ENCODE measurements at places on chromosomes 12 and 14.

DNA sequence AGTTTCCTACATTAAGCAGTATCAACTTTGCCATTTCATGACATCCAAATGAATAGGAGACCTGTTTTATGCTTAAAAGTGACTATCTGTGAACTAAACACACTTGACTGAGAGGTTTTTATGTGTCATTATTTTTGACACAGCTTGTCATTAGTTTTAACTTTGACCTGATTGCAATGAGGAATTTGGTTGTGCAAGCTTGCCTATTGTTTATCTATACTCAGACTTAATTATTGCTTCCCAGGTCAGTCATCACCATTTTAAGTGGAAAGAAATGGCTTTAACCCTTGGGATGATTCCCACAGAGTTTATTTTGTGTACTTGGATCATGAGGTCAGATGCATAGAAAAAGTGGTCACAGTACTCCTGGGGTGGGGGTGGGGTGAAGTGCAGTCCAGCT, 171.0 kb upstream of the PRICKLE1 start:
- no peak for DNase-seq

DNA sequence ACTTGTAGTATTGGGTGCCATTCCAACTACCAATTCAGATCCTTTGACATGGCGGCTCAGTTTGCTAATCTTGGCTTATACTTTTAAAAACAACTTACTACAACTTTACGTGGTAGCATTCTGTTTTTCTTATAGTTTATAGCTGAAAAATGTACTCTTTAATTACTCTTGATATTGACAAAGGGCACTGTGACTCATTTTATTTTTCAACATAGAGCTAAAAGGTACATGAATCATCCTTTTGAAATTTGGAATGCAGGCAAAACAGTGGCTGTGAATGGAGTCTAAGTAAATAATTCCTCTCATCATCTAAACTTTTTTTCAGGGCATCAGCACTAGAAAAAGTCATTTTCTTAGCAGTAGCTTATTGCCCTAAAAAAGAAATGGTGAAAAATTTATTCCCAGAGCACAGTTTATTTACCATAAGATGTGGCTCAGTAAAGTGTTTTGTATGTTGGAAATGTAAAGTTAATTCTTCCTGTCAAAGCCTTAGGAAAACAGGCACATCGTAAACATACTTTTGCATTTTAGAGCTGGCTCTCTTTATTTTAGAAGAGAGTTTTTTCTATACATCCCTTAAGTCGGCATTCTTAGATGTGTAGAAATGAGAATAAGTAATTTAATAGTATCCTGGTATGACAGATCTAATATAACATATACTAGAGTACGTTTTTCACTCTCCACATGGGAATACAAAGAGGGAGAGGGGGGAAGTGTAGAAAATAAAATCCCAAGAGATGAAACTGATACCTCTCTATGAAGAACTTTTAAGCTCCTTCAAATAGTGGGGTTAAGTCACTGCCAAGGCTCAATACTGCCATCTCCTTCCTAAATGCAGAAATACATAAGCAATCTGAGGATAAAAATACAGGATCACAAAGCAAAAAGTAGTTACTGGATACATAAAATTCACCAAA, 55.2 kb downstream of the SLC25A21 start:
- DNase-seq = peak; percentile 68

- DNase-seq = no peak
These were observed 125.0 kb upstream of the FUT8 start for GRCh38 chr14:65287264-65288131.

GRCh38 chr14:65502676-65503124, 90.2 kb downstream of the FUT8 start:
- DNase-seq = peak; percentile 77

- peak; percentile 22 for DNase-seq
These were observed 224.2 kb downstream of the EGLN3 start for GRCh38 chr14:33726685-33727084.

DNA sequence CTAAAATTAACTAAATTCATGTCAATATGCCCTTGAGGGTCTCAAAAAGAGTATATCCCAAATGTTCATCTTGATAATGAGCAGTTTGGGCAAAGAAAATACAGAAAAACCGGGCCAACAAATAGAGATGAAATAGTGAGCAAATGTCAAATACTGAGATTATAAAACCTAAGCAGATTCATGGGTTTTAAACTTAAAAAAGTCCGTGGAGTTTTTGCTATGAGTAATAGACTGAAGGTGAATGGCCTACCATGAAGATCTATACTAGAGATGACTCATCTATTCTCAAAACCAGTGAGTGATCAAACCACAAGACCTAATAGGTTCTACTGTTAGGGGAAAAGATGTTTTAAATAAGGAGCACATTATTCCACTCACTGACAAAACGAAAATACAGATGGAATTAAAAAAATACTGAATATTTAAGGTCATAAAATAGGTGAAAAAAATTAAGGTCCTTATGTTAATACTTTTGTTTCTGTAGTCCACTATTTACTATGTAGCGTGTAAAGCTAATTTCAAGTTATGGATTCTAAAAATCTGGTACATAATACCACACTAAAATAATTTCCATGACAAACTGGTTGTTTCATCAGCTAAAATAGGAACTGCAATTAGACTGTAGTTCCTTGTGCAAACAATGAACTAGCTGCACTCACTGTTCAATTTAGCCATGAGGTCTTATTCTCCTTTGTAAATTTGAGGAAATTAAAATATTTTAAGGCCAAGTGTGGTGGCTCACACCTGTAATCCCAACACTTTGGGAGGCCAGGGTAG, 5.0 kb downstream of the HNRNPC start:
- DNase-seq = peak; percentile 80

DNA sequence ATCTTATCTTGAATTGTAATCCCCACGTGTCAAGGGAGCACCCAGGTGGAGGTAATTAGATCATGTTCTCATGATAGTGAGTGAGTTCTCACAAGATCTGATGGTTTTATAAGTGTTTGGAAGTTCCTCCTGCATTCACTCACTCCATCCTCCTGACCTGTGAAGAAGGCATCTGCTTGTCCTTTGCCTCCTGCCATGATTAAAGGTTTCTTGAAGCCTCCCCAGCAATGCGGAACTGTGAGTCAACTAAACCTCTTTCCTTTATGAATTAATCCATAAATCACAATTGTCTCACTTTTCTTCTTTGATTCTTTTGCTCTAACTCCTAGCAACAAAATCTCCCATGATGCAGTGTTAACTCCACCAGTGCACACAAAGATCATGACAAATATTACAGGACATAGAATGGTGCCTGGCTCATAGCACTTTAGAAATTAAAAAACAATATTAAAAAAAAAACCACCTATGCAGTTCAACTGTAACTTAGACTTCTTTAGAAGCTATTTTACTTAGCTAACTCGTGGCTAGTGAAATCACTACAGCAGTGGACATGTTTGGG, 37.6 kb upstream of the MGAT4C start:
- no peak for DNase-seq

DNA sequence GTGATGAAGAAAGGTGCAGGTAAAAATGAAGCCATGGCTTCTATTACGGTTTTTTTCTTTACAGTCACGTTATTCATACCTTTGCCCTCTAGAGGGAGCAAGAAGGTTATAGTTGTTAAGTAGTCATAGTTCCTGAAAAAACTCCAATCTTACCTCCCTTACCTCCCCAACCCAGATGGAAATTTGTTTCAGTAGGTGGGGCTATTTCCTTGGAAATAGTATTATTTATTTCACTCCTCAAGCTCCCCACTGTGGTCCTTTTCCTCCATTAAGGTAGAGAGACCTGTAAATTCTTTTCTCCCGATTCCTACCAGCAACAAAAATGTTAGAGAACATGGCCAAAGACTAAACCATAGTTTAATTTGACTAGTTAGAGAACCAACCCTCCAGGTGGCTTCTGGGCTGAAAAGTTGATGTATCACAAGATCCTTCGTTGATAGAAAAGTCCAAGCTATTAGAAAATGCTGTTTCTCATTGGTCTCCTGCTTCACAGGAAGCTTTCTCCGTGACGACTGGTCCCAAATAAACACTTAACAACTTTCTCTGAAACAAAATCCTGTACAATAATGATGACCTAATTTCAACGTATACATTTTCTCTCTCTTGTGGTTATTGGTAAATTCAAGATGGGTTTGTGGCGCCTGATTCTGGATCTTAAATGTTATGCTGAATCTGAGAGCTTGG, 43.5 kb downstream of the TMX1 start:
- peak; percentile 90 for DNase-seq

DNA sequence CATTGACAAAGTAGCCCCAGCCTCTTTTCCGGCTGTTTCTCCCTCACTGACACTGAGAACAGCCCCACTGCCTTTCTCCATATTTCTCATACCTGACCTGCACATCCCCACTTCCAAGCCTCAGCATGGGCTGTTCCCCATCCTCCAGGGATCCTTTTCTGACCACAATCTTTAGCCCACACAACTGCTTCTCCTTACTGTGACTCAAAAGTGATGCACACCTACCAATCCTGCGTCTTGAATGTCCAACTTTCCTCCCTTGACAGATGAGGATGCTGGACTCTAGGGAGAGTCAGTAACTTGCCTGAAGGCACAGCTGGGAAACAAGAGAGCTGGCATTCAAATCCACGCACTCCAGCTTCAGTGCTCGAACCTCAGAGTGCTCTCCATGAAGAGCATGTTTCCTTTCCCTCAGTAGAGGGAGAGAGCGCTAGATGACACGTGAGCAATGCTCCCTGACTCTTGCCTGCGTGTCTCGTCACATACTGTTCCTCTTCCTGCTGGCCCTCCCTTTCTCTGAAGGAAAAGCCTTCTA, 75.6 kb downstream of the NTF3 start:
- no peak for DNase-seq

- DNase-seq = no peak
These were observed 80.2 kb upstream of the NUDT4 start for GRCh38 chr12:93297536-93297935.

DNA sequence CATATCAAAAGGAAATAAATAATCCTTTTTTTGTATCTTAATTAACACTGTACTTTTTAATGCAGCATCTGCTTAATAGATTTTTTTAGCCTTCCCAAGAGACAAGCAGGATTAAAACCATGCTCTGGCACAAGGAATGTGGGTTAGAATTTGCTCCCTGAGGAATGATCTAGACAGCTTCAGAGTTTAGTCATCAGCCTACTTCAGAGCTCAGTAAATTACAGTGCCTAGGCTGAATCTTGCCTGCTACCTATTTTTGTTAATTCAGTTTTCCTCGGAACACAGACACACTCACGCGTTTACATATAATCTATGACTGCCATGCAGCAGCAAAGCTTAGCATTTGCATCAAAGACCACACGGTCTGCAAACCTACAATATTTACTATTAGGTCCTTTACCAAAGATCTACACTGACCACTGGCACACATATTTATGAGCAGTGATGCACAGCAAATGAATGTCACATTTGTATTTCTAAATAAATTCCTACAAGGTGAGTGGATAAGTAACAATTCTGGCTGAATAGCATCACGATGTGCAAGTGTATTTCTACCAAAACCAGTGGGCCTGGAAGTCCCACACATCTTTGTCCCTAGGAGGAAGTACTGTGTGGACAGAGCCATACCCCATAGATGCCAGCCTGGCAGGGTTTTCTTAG, 309.8 kb upstream of the TMEM132C start:
- DNase-seq = peak; percentile 71

DNA sequence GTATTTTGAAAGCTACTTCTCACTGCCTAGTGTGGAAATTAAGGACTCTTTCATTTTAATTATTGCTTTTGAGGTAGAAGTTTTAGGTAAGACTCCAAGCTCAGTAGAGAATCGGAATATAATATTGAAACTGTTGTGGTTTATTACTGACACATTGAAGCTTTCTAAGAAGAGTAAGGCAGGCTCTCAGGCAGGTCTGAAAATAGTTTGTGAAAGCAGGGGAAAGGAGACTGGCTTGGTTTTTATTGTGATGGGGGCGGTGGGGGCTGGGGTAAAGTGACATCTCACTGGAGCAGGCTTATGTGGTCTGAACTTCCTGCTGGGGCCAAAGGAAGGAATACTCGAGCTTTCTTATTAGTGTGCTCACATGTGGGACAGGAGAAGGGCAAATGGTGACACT, 79.5 kb downstream of the OTOGL start:
- no peak for DNase-seq

DNA sequence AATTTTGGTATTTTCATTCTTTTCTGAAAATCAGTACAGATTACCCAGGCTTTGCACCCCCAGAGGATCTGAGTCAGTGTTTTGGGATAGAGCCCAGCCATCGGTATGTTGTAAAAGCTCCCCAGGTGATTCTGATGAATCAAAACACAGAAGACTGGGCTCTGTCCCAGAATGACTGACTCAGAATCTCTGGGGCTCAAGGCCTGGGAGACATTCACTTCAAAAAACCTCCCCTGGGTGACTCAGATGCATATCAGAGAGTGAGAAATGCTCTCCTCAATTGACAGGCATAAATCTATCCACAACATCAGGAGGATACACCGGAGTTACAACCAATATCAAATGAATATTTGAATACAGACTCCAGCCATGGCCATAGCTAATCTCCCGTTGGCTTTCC, 32.6 kb downstream of the SLC35F4 start:
- DNase-seq = peak; percentile 85

DNA sequence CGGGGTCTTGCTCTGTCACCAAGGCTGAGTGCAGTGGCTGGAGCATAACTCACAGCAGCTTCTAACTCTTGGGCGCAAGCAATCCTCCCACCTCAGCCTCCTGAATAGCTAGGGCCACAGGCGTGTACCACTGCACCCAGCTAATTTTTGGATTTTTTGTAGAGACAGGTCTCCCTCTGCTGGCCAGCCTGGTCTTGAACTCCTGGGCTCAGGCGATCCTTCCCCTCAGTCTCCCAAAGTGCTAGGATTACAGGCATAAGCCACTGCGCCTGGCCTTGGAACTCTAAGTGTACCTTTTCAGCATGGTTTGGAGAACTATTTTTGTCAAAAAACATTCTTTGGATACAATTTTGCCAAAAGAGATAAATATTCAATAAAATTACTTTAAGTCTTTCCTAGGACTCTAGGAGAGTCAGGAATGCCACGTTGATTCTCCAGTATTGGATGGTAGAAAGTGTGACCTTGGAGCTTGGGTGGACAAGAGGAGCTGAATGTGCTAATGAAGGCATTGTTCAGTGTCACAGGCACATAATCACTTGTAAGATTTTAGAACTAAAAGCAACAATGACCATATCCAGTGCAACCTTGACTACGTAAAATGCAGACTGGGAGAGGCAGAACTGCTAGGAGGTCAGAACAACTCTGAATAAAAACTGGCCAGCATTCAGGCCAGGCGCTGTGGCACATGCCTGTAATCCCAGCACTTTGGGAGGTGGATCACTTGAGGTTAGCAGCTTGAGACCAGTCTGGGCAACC, 2.8 kb downstream of the SRSF9 start:
- DNase-seq = peak; percentile 56

- peak; percentile 44 for DNase-seq
These were observed 29.7 kb upstream of the RAB21 start for GRCh38 chr12:71725011-71725410.

- DNase-seq = no peak
These were observed 3.5 kb downstream of the DEGS2 start for GRCh38 chr14:100155756-100156616.

- no peak for DNase-seq
These were observed 301.3 kb downstream of the AEBP2 start for GRCh38 chr12:19740472-19741131.

GRCh38 chr12:68784015-68784414, 24.0 kb upstream of the MDM2 start:
- no peak for DNase-seq

- DNase-seq = peak; percentile 47
These were observed 71.3 kb downstream of the FLRT2 start for GRCh38 chr14:85601246-85601645.
